ENCODE measurements at places on chromosomes 3 and 15.

GRCh38 chr3:78070188-78070587, 1030.3 kb downstream of the ROBO2 start:
- no peak for DNase-seq

DNA sequence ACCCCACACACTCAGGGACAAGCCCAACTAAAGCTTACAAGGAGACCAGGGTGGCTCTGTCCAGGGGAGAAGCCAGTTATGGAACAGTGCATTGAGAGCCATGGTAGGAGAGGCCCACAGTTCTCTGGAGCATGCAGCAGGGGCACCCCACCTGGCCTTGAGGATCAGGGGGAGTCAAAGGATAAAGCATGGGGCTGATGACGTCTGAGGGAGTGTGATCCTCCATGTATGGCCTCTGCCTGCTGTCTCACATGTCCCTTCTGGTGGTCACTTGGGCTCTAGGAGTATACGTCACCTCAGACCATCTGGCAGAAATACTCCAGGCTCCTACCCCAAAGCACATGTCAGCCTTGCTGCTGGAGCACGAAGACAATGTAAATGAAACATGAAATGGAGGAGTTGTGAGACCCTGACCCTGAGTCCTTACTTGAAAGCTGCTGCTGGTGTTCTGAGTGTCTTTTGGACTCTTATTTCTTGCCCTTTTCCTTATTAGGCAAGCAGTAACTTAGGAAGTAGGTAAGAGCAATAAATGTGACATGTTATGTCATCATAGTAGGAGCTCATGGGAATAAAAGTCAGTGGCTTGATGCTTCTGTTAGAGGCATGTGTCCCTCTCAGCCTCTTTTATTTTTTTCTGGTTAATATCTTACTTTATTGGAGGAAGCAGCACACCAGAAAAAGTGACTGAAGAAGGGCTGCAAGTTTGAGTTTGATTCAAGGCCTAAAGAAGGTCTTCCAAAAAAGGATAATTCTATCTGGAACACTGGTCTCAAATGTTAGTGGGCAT, 15.5 kb downstream of the SRPRB start:
- no peak for DNase-seq

GRCh38 chr3:43649365-43649968, 27.7 kb upstream of the ANO10 start:
- DNase-seq = no peak

DNA sequence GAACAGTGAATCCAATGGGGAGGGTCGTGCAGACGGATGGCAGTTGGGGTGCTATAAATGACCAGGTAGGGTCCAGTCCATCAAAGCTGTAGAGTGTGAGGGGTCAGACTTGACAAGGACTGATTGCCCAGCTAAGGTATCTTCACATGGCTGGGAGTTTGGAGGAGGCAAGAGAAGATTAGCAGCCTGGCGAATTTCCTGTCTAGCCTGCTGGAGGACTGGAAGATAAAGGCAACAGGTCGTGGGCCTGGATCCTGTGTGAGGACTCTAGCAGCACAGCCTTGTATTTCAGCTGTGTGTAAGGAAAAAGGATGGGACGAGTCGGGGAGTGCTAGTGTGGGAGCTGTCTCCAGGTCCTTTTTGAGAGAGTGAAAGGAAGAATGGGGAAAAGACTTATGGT, 17.6 kb downstream of the CCR5AS start:
- DNase-seq = no peak

DNA sequence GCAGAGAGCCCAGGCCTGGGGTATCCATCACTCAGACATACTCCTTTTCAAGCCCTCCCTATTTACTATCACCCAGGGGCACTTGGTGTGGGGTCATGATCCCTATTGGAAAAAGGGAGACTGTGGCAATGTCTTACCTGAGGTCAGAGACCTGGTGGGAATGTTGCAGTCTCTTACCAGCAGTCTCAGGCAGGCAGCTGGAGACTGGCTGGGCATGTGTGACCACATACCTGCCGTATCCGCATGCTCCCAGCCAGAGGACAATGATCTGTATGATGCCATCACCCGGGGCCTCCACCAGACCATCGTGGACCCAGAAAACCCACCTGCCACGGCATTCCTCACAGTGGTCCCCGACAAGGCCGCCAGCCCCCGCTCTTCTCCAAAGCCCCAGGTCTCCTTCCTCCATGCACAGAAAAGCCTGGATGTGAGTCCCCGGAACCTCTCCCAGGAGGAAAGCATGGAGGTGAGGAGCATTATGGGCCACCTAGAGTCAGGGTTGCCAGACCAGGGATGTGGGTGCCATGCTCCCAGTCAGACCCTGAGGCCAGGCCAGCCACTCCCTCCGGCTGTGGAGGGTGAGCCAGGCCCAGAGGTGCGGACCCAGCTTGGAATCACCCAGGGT, 5.9 kb downstream of the SH2D7 start:
- DNase-seq = no peak

DNA sequence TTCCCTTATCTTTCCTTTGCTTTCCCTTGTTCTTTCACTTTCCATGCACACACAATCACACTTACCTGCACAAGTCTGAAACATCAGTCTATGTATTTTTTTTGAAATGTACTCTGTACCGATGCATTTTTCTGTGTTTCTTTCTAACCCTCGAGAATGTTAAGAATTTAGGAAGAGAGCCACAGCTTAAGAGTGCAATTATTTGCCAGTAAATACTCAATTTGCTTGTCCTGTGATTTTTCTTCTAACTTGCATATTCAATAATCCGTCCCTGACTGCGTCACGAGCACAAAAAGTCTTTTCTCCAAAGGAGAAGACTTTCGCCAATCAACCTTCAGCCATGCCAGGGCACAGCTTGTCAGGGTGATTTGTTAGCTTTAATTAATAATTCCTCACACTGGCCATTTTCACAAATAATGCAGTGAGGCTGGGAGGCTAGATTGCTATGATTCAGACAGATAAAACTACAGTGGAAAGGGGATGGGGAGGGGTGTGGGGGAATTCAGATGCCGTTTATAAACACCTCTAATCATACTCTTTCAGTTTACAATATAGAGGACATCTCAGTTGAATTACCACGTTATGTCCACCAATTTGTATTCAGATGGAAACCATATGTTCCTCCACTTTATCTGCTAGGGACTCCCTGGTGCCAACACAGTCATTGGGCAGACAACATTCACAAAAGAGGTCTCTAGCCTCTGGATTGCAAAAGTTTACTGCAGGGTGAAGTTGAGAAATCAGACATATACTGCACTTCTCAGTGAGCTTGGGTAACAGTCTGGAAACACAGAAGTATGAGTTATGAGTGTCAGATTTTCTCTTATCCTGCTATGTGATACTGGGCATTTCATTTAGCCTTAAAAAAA, 388.0 kb downstream of the ZBTB20 start:
- no peak for DNase-seq

GRCh38 chr3:123498761-123499160, 49.9 kb upstream of the ADCY5 start:
- DNase-seq = no peak

DNA sequence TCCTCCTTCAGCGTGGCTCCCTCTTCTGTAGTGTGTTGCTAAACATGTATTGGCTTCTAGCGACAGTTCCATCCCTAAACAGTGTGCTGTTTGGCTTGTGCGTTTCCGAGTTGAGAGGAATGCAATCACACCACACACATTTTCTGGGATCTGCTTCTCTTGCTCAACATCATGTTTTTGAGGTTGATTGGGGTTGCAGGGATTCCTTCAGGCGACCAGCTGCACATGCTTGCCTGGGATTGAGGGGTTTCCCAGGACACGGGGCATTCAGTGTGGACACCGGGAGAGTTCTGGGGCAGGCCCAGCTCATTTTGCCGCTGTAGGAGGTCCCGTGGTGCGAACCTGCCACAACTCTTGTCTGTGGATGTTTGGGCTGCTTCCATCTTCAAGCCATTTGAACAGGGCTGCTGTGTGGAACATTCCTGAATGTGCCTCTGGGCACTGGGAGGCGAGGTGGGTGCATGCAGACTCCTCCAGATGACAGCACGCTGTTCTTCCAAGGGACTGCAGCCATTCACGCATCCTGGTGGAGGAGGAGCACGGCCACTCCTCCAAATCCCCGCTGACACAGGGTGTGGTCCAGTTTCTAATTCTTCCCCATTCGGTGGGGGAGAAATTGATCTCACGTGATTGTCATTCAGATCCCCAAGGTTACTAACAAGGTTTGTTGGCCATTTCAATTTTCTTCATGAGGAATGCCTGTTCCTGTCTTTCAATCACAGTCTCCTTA, 82.8 kb downstream of the PLXNA1 start:
- no peak for DNase-seq

GRCh38 chr15:74410502-74410901, 23.3 kb downstream of the SEMA7A start:
- DNase-seq = no peak

GRCh38 chr15:70259028-70259424, 161.3 kb upstream of the TLE3 start:
- DNase-seq = no peak

- no peak for DNase-seq
Observed at GRCh38 chr15:42919799-42920518, 619 bp downstream of the TTBK2 start.

DNA sequence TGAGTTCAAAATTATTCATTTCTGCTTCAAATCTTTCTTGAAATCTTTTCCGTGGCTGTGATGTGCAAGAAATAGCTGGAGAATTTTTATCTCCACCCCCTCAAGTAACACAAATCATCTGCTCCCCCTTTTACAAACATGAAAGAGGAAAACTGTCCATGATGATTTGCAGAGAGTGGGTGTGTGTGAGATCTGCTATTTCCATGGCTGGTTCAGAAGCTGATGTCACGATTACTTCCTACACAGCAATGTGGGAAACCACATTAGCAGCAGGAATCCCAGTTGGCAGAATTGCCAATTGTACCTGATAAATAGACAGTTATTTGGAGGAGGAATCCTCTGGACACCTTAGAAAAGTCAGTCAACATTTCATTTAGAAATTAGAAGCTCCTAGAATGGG, 75.2 kb upstream of the GRM7 start:
- no peak for DNase-seq

- no peak for DNase-seq
Observed at GRCh38 chr3:71541313-71541712, 42.2 kb downstream of the FOXP1 start.

GRCh38 chr3:189355481-189356201, 183.9 kb downstream of the TPRG1 start:
- DNase-seq = no peak

DNA sequence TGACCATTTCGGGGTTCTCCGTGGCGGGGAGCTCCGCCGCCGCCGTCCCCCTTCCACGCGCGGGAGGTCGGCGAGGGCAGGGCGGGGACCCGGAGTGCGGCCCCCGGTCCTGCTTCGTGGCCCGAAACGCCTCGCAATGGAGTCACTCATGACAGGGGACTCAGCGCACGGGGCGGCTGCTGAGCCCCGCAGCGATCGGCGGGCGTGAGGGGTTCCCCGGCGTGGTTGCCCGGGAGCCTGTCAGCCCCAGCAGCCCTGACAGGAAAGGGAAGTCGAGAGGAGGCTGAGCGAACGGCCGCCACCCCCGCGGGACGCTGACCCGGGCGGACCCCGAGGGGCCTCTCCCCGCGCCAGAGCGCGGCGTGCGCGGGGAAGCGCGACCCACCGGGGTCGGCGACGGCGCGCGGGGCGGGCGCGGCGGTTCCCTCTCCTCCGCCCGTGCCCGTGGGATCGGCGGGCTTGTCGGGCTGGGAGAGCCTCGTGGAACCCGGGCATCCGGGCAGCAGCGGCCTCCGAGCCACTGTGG, 564 bp upstream of the PIGZ start:
- no peak for DNase-seq

- DNase-seq = no peak
Observed at GRCh38 chr3:196517162-196517800, 2.1 kb upstream of the SMCO1 start.

DNA sequence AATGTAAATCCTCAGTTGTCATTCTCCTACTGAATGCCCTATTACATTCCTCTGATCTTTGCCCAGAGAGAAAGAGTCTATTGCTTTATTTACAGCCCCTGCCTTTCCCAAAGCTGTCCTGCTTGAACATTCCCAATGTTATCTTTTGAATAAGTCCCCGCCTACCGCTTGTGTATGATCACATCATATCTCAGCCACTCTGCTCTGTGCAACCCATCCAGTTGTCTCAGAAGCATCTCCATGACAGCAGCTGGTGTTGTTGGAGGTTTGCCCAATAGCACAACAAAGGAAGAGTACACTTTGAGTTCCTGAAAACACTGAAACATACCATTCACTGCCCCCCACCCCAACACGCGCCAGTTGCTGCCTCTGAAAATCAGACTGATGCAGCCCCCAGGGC, 22.0 kb upstream of the FAM3D start:
- no peak for DNase-seq

GRCh38 chr3:35944926-35945710, 305.8 kb downstream of the ARPP21 start:
- DNase-seq = no peak

DNA sequence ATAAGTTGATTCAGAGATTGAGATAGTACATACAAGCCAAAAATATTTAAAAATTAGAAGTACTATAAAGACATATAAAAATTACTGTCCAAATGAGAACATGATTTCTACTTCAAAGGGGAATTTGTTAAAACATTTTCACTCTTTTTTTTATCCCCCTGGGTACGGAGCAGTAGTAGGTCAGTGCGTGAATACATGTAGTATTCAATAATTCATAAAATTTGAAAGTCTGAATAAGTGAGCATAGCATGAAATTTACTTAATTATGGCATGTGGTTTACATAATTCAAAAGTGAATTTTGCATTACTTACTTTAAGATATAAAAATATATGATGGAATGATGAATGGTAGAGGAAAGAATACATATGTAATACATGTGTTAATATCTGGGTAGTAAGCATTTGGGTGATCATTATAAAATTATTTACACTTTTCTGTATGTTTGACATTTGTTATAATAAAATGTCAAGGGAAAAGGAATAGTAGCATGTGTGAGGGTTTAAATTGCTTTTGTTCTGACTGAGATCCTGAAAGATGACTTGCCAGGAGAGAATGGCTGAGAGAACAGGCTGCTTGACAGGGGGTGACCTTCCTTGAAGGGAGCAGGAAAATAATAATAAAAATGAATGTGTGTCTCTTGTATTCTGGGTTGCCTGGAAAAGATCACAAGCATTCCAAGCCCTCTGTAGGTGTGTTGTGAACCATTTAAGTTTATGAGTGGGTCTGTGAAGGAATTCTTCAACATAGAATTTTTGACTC, 1178.8 kb downstream of the ZPLD1 start:
- DNase-seq = no peak

All from esophagus squamous epithelium (tissue), 5 donors.